Activated CD4-positive, CD25-positive, alpha-beta regulatory T cell treated with anti-CD3 and anti-CD28 coated beads, Interleukin-2, amount 50 U/mL, for 16 hours (primary cell): ENCODE measurements at places on chromosomes 6 and 20.

- DNase-seq: no peak
These were observed 5.2 kb downstream of the MAFB start for GRCh38 chr20:40683894-40684268.

GRCh38 chr6:3569816-3570215 lies 113.0 kb upstream of the SLC22A23 start:
- no peak for DNase-seq

- DNase-seq: no peak
These were observed 110.3 kb downstream of the RWDD2A start for GRCh38 chr6:83303426-83303825.

DNA sequence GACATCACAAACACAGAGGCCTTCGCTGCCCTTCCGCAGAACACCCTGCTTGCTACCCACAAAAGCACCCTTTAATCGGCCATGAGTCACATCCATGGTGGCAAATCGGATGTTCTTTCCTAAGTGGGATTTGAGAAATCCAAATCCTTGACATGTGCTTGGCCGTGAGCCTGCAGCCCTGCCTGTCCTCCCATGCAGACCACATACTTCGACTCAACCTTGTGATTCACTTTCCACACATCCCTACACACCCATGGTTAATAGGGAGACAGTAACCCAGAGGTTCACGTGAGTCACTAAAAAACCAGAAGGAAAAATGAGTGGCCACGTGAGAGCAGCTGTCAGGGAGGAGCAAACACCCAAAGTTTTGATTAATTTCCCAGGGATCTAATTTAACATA lies 19.4 kb downstream of the RAMACL start:
- DNase-seq: no peak

GRCh38 chr6:109424946-109425345 lies 15.5 kb downstream of the PPIL6 start:
- no peak for DNase-seq

GRCh38 chr20:689348-689747 lies 13.7 kb upstream of the SCRT2 start:
- DNase-seq: no peak
